ENCODE measurements at places on chromosomes 5 and 9.

DNA sequence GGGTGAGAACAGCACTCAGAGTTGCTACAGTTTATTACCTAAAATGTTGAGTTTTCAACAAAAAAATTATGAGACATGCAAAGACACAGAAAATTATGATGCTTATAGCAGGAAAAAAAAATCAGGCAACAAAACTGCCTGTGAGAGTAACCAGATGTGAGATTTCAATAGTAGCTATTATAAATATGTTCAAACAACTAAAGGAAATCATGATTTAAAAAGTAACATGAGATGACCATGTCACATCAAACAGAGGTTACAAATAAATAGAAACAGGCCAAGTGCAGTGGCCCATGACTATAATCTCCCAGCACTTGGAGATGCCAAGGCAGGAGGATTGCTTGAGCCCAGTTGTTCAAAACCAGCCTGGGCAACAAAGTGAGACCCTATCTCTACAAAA lies 12.1 kb upstream of the RIMOC1 start:
- DNase-seq: no peak

DNA sequence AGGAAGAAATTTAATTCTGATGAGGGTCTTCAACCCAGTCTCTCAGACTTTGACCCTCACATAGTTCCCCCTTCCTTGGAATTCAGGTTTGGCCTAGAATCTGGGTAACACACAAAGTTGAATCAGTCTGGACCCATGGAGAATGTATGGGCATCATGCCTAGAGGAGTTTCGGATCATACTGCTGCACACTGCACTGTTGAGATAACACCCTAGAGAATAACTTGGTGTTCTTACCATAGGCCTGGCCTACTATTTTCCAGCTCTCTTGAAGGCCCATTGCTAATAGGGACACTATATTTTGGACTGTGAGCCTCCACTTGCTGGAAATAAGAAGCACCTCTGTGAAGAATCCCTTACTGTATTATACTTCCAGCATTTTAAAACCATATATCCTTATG lies 413.5 kb downstream of the PLK2 start:
- DNase-seq: no peak

DNA sequence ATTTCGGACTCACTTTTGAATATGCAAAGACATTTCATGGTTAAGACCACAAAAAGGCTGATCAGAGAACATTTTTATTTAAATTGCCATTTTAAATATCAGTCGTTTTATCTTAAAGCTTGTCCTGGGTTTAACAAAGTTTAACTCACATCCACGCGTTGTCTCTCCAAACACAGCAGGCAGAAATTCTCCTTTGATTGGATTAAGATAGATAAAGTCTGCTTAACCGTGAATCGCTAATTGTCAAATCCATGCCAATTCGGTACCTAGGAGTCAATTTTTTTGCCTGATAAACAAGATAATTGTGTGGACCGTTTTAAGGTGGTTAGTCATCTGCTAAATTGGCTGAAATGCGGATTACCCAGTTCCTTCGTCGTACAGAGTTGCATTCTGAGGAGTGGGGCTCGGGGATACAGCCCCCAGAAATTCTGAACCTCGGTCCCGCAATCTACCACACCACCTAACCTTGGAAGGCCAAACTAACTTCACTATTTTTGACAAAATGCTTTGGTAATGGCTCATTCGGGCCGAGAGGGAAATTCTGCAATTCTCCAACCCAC lies 665 bp upstream of the BTF3 start:
- DNase-seq: no peak

- DNase-seq: no peak
Measured at GRCh38 chr5:142316681-142317080, 8.1 kb downstream of the SPRY4 start.

- DNase-seq: no peak
Measured at GRCh38 chr5:172322028-172322965, 38.7 kb upstream of the UBTD2 start.

DNA sequence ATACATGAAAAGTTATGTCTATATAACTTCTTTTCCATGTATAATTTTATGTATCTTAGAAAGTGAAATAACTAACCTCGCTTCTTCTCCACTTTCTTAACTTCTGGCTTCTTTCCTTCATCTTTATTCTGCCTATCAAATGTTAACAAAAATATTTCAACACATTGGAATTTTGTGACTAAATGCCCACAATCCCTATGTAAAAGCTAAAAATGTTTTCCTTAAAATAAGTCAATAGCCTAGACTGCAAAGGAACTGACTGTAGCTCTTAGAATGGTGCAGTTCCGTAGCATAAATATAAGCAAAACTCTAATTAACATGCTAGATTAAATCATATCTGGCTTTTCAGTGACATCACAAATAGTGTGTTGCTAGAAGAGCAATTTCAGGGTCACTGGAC lies 40.9 kb downstream of the PSIP1 start:
- DNase-seq: no peak

DNA sequence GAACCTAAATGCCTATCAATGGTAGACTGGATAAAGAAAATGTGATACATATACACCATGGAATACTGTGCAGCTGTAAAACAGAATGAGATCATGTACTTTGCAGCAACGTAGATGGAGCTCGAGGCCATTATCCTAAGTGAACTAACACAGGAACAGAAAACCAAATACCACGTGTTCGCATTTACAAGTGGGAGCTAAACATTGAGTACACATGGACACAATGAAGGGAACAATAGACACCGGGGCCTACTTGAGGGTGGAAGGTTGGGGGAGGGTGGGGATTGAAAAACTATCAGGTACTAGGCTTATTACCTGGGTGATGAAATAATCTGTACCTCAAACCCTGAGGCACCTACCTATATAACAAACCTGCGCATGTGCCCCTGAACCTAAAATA lies 22.4 kb upstream of the DEPDC1B start:
- no peak for DNase-seq

- DNase-seq: no peak
Measured at GRCh38 chr5:179422213-179422855, 77.1 kb upstream of the ADAMTS2 start.

DNA sequence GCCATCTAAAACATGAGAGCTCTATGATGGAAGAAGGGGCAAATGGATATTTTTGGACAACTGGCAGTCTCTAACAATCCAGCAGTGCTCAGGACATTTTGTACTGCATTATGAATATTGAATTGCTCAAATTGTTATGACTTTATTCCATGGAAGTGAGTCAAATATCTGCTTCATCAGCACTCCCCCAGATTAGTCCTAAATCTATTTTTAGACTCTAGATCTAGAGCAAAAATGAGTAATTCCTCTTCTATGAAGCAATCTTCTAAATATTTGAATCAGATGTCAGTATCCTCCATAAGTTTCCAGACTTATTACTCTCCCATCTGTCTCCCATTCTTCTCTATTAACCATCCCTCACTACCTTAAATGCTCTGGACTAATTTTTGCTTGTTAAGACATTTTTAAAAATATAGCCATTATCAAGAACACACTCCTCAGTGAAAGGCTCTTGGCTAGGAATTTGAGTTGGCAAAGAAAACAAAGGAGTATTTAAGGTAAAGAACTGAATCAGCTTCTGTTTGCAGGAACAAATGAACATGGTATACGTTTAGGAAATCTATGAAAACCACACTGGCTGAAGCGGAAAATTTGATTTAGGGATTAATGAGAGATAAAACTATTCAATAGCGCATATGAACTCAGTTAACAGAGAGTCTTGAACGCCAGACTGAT lies 300.9 kb downstream of the MCTP1 start:
- no peak for DNase-seq

DNA sequence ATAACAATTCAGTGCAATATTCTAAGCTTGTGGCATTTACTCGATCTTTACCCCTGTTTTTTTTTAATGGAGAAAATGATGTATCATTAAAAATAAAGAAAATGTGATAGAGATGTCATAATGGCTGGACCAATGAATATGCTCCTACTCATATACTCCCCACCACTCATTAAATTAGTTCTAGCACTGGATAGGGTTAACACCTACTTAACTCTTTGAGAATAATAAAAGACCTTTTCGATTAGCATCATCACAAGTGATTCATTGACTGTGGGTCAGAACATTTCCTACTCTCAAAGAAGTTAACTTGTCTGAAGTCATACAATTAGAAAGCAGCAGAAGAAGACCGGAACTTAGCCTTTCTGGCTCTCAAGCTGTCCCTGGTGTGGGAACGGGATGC lies 31.6 kb upstream of the RANBP6 start:
- DNase-seq: no peak

GRCh38 chr5:123371575-123372179 lies 51.5 kb downstream of the CEP120 start:
- DNase-seq: no peak

DNA sequence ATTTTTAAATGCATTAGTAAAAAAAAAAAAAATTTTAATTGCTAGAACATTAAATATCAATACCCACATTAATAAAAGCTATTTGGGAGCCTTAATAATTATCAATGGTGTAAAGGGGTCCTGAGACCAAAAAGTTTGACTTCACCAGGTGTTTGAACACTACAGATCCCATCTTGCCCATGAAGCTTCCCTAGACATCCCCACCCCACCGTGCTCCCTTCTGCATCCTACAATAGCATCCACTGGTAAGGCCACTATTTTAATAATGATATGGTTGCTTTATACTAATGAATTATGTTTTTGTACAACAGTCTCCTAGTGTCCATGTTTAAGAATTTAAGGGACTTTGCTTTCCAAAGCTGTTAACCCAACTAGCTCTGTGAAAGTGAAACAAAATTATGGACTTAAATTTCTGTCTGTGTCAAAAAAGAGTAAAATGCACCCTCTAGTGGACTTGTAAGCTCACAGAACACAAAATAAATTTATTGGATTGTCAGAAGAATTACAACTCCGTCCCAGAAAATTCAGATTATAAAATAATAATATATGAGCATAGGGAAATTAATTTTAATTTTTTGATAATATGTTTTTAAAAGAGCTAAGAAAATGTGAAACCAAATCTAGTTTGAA lies 76.0 kb downstream of the ARL15 start:
- no peak for DNase-seq

GRCh38 chr9:136441681-136442245 lies 2.1 kb upstream of the INPP5E start:
- DNase-seq: no peak

GRCh38 chr9:96158147-96158546 lies 143.8 kb downstream of the HSD17B3 start:
- no peak for DNase-seq

DNA sequence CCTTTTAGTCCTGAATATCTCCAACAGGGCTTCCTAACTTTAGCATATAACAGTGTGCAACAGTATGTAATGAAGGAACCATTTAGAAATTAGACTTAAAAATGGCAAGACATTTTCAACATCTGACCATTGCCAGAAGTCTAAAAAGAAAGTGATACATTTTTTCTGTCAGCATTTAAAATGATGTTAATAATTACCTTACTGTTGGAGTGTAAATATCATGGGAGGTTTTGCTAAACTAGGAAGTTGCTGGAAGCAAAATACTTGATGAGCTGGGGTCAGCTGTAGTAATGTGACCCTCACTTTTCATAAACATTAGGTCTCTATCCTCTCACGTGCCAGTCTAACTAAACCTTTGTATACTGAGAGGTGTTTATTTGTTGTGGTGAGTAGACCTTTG lies 68.8 kb downstream of the NTRK2 start:
- no peak for DNase-seq

DNA sequence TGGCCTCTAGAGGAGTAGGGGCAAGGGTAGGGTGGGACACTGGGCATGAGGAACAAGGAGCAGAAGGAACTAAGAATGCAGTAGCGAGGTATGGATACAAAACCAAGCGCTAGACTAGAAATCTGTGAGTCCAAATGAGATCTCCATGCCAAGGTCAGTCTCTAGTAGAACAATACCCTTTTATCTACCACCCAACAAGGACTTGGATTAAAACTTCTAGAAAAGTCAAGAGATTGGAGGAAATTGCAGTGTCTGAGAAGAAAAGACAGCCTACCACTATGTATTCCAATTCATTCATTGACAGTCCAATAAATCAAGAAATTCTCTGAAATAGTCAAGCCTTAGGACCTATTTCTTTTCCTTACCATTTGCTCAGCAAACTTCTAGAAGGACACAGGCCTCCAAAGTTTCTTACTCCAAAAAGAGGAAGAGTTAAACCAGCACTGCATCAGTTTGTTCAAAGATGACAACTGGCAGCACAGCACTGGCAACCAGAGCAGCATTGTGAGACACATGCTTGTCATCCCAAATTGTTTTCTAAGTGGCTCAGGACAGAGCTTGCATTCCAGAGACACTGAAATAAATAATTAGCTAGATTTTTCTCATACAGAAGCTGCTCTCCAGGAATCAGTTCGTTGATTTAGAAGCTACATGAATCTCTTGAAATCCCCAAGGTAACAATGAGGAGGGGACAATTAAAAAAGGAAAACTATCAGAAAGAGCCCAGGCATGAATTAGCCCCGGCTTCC lies 22.6 kb downstream of the ABCA1 start:
- no peak for DNase-seq

DNA sequence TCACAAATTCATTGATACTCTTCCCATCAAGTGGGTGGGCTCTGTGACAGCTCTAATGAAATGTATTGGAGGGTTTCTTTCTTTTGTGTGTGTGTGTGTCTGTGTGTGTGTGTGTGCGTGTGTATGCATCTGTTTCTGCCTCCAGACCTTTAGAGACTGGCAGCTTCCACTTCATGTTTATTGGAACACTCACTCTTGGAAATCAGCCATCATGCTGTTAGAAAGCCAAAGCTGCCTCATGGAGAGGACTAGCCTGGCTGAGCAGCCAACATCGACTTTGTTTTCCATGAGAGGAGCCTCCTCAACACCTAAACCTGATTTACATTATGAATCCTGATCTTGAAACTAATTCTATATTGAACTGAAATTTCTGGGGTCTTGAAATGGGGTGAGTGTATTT lies 128.5 kb upstream of the FAM174A start:
- no peak for DNase-seq

- DNase-seq: no peak
Measured at GRCh38 chr5:38680094-38680825, 123.8 kb upstream of the LIFR start.

DNA sequence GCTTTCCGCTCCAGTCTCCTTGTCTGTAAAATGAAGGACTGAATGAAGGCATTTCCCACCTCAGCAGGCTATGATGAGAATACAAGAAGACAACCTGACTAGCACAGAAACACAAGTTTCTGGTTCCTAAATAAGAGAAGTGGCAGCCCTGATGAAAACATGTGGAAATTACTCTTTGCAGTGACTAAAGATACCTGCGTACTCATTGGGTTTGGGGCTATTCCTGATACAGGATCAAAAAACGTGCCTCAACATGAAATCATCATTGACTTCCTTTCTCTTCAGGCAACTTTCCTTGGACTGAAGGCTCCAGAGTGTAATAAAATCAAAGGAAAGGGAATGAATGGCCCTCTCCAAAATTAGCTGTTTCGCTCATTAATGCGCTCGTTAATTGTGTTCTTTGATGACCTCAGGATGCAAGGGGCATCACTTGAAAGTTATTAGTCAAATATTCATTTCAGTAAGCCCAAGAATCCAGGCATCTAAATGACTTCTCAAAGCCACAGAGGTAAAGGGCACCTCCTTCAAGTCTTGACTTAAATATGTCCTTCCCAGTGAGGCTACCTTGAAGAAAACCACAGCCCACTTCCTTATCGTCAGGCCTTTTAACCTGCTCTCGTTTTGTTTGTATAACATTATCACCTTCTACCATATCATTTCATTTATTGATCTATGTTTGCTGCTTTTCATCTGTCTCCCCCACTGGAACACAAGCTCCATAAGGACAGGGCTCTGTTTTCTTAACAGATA lies 68.9 kb downstream of the RASEF start:
- DNase-seq: no peak

- DNase-seq: no peak
Measured at GRCh38 chr5:96481009-96481786, 48.1 kb upstream of the PCSK1 start.

- no peak for DNase-seq
Measured at GRCh38 chr5:180521101-180521500, 26.9 kb downstream of the CNOT6 start.

- no peak for DNase-seq
Measured at GRCh38 chr5:168724227-168724626, 145.1 kb upstream of the PANK3 start.
